NCI-H1436 treated with DMSO at 0.1 percent for 48 hours (cell line): ENCODE measurements at places on chromosomes 16 and 17.

- DNase-seq: no peak
These were observed 51.9 kb upstream of the HLF start for GRCh38 chr17:55212880-55213279.

- DNase-seq: no peak
These were observed 127.3 kb upstream of the NUDT7 start for GRCh38 chr16:77594799-77595596.

DNA sequence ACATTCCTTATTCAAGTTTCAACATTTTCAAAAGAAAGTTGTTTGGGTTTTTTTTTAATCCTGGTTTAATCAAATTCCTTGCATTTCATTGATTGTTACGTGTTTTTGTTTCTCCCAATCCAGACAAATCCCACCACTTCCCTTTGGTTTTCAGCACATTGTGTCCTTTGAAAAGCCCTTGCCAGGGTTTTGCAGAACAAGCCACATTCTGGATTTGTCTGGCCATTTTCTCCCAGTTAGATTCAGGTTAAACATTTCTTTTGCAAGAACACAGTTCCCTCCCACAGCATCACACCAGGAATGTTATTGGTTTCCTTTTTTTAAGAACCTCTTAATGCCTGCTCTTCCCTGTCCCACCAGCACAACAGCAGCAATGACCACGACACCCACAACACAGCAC, 278.0 kb upstream of the SALL1 start:
- DNase-seq: no peak

- DNase-seq: no peak
These were observed 273.4 kb downstream of the CEP112 start for GRCh38 chr17:65918500-65918899.

GRCh38 chr17:76697702-76698465, 12.9 kb downstream of the MXRA7 start:
- DNase-seq: no peak

- DNase-seq: no peak
These were observed 4.6 kb downstream of the EMC8 start for GRCh38 chr16:85794696-85795095.

DNA sequence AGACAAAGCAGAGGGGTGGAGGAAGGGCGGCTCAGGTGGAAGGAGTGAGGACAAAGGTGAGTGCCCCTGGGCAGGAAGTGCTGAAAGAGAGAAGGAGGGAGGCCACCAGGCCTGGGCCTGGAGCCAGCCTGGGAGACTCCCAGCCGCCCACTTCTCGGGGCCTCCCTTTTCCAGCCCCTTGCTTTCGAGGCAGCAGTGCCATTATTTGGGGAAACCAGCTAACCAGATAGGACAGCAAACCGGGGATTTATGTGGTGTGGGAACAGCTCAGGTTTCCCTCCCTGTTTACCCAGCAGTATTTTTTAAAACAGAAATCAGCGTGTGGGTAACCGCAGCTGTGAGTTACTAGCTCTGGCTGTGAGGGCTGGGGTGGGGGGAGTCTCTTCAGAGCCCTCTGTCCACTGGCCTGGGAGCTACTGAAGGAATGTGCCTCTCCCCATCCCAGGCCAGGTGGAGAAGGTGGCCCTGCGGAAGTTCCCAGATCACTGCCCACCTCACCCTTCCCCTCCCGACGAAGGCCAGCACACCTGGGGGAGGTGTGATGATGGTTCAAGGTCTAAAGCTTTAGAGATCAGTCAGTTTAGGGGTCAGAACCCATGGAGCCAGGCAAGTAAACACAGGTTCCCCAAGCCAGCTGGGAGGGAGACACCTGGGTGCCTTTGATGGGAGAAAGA, 8.4 kb upstream of the MEOX1 start:
- DNase-seq: no peak

GRCh38 chr17:4574448-4575045, 9.8 kb upstream of the SMTNL2 start:
- DNase-seq: no peak

DNA sequence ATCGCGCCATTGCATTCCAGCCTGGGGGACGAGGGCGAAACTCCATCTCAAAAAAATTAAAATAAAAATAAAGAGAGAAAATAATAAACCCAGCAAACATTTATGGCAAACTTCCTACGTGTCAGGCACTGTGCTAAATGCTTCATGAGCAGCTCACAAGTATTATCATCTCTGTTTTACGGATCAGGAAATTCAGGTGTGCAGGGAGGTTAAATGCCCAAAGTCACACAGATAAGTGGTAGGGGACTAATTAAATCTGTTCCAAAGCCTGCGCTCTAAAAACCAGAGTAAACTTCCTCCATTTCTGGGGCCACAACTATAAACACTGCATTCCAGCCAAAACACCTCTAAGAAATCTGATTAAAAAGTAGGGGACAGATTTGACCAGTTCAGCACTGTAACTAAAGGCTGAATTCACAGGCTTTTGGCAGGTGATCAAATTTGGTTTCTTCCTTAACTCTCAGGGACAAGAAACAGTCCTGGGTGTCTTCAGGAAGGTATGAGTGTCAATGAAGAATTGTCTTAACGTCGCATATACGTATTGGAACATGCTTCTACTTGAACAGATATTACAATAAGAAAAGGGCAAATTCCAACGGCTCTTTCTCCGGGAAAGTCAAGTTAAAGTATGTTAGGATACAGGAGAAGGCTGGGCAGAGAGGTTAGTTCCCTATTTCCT, 996 bp downstream of the STRADA start:
- DNase-seq: no peak

- no peak for DNase-seq
These were observed 37.5 kb downstream of the ARHGAP17 start for GRCh38 chr16:24977678-24978075.

DNA sequence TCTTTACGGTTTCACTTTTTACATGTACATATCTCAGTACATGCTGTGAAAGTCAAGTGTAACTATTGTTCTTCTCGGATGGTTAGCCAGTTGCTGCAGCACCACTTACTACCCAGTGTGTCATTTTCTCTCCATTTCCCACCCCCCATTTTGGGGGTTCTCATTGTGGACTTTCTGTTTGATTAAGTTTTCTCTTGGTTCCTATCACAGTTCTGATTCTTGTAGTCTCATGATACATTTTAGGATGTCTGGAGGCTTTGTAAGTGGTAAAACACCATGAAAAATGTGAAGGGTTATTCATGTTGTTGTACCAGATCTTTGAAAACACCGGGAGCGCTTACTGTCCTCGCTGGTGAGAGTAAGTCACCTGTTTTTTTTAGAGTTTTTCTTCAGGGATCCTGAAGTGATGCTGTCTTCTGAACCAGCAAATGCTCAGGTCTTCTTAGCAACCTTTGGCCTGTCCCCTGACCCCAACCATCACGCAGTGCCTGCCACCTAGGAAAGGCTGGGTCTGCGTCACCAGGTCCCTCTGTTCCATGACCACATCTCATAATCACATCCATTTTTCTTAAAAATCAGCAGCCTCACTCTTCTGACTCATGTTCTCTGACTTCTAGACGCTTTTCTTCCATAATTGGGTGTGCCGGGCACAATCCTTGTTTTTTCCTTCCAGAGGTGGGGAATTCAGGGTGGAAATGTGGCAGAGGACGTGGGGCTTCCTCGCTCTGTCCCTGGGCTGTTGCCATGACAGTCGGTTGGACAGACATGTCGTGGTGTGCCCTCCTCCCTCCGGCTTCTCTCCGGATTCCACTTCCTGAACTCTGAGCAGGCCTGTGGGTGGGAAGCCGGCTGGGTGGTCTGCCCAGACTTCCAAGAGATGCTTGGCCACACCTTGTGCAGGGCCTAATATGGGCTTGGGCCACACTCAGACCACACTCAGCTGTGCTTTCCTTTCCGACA, 102.6 kb downstream of the NTN1 start:
- DNase-seq: no peak

DNA sequence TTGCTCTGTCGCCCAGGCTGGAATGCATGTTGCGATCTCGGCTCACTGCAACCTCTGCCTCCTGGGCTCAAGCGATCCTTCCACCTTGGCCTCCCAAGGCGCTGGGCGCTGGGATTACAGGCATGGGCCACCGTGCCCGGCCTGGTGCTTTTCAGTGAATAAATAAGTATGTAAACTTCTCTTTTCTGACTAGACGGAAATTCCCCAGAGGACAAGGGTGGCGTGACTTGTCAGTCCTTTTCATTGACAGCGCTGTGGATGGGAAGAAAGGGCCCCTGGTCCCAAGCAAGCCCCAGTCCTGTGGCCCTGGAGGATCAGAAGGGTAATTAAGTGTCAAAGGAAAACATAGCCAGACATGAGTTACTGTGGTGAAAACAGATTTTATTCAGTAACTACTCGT, 9.6 kb upstream of the SPN start:
- no peak for DNase-seq

DNA sequence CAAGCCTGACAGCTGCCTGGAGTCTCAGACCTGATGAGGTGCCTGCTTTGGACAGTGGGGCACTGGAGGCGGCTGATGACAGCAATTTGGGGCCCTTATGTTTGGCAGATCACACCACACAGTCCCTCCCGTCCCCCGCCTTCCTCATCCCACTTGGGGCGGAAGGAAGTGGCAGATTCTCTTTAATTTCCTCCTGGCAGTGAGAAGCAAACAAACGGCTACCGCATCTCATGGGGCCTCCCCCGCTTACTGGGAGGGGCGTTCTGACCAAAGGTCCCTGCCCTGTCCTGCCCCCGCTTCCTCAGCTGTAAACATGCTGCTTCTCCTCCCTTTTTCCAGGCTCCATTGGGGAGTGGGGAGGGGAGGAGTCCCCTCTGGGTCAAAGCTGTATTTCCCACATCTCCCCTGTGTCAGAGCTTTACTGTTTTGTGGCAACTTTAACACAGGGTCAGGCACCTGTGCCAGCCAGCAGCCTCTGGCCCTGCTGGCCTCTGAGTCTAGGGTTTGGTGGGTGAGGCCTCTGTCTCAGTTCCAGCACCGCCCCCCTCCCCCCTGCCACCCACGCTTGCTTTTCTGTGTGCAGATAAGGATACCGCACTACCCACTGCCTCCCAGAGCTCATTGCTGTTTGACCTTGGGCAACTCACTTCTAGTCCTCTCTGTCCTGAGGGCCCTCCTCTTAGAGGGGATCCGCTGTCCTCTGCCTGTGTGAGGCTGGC, 5.4 kb upstream of the NFATC3 start:
- DNase-seq: no peak

DNA sequence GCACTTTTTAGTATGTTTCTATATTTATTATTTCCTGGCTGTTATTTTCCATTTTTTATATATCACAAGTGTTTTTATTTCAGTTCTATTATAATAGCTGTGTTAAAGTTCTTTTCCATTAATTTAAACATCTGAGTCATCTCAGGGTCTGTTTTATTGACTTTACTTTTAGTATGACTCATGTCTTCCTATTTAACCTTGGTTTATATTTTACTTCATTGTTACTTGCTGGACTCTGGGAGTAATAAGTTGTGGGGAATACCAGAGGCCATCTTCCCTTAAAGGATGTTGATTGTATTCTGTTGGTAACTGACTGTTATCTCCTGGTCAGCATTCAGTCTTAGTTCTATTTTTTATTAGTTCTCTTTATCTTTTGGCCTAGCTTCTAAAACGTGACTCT, 1508.2 kb downstream of the CDH11 start:
- DNase-seq: no peak

DNA sequence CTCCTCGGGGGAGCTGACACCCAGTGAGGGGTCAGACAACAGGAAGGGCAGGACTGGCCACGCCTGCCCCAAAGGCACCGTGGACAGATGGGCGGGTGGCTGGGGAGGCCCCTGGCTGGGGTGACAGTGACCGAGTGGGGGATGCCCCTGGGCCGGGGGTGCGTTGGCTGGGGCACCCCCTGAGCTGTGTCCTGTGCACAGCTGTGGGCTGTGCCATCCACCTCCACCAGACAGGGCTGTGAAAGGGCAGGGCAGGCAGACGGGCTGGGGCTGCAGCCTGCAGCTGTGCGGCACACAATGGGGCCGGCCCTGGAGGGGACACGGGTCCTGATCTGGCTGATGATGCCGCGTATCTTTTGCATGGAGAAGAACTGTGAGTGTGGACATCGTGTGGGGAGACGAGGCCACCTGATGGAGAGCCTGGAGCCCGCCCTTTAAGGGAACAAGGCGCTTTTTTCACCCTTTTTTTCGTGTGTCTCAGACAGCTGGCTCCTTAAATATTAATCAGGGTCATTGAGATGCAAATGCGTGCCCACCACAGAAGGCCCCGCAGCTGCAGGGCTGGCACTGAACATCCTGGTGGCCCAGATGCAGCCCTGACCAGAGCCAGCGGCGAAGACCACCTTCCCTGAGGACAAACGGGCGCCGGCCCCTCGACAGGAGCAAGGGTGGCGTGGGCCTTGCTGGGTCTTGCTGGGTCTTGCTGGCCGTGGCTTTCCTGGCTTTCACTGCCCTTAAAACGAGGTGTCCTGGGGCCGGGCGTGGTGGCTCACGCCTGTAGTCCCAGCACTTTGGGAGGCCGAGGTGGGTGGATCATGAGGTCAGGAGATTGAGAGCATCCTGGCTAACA, 42.4 kb upstream of the GNG13 start:
- no peak for DNase-seq

DNA sequence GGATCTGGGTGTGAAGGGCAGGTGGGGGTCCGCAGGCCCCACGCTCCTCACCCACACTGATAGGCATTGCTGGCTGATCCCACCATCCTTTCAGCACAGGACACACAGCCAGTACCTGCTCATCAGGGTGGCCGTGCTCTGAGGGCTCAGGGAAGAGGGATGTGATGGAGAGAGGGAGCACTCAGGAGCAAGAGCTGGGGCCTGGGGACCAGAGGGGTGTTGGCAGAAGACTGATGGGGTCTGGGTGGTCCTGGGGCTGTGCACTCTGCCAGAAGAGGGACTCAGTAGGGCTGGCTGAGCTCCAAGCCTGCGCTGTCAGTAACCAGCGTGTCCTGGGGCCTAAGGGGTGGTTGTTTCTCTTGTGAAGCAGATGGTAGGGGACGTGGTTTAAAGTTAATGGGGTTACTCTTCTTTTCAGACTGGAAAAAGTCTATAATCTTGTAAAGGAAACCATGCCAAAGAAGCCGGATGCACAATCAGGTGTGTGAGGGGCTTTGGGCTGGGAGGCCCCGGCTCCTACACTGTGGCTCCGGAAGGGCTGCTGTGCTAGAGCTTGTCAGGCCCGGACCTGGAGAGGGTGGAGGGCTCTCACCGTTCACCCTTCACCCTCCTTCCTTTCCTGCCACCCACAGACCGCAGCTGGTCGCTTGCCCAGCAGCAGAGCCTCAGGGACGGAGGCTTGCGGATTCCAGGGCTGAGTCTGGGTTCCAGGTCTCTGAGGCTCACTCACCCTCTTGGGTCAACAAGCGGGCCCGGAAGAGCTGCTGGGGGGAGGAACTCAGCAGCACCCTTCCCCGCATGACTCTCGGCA, 27.8 kb downstream of the POLR3E start:
- no peak for DNase-seq

DNA sequence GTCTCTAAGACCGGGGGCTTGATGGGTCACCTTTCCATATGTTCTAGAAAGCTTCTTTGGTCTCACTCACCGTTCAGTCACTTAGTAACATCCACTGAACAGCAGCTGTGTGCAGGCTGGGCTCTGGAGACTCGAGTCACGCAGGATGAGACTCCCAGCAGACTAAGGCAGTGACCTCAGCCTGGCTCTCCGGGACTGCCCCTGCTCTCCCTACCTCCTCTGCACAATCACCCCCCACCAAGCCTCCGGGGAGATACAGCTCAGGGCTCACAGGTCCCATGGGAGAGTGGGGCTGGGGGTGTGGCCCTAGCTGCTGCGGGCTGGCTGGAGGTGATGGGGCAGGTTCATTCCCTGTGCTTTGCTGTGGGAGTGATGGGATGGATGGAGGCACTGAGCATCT, 14.1 kb downstream of the FLYWCH2 start:
- DNase-seq: no peak
